Umbilical cord (tissue), 2 donors: ENCODE measurements at places on chromosomes 16 and 17. TPM values are rescaled to one million over a fixed set of nuclear protein-coding genes. Genes with fewer than 3 reads are reported as not detected.

- peak; percentile 54 for DNase-seq
These were observed 23.9 kb downstream of the SLC39A11 start for GRCh38 chr17:73068322-73069153.

- DNase-seq: no peak
These were observed 128.8 kb downstream of the MGAT5B start for GRCh38 chr17:76996741-76997694.

GRCh38 chr17:36743130-36743529 is 141.7 kb downstream of the MRM1 start:
- DNase-seq: no peak

- no peak for DNase-seq
These were observed 6.3 kb downstream of the TBX2 start for GRCh38 chr17:61405686-61406536.

GRCh38 chr16:54974367-54974766 is 43.7 kb downstream of the IRX5 start:
- no peak for DNase-seq

- peak; percentile 24 for DNase-seq
These were observed 4.4 kb downstream of the GGA2 start for GRCh38 chr16:23505671-23506605.

- DNase-seq: no peak
These were observed 15.2 kb upstream of the TOX3 start for GRCh38 chr16:52561910-52562741.

- no peak for DNase-seq
These were observed 81.0 kb downstream of the MYH11 start for GRCh38 chr16:15775663-15776304.

GRCh38 chr17:80151333-80151732 is 4.4 kb upstream of the EIF4A3 start:
- peak; percentile 92 for DNase-seq

GRCh38 chr17:44797802-44798201 is 32.3 kb downstream of the GJC1 start:
- peak; percentile 57 for DNase-seq

- no peak for DNase-seq
These were observed 172.3 kb upstream of the CDH11 start for GRCh38 chr16:65294165-65294564.

DNA sequence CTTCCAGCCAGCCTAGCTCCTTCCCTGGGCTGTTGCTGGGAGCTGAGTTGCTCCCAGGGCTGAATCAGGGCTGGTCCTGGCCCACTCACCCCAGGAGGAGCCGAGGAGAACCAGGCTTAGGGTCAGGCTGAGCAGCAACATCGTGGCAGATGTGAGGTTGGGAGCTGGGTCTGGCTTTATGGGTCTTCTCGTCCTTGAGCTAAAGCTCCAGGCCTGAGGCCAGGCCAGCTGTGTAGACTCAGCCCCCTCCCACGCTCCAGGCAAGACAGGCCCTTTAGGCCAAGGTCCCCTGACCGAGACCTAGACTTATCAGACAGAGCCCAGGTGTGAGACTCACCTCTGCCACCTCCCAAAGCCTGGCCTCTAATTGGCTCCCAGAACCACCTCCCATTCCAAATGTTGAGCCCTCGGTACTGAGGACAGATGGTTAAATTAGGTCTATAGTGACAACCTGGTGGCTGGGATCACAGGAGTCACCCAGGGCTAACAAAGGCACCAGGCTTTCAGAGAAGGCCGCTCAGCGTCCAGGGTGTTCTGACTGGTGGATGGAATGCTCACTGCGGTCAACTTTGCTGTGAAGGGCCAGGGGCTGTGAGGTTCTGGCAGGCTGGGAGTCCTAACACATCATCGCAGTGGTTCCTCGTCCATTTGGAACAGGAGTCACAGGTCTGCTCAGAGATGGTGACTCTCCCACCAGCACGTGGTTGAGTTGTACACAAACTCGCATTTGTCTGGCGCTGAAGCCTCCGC is at the start of gene CTRL:
CTRL (minus strand) TSS at position 151 of the 750 bp plus-strand sequence; CDS start at position 141, 10 bp downstream.
- DNase-seq: no peak

GRCh38 chr17:37488607-37489196 is 989 bp upstream of the DUSP14 start:
- DNase-seq: peak; percentile 89

DNA sequence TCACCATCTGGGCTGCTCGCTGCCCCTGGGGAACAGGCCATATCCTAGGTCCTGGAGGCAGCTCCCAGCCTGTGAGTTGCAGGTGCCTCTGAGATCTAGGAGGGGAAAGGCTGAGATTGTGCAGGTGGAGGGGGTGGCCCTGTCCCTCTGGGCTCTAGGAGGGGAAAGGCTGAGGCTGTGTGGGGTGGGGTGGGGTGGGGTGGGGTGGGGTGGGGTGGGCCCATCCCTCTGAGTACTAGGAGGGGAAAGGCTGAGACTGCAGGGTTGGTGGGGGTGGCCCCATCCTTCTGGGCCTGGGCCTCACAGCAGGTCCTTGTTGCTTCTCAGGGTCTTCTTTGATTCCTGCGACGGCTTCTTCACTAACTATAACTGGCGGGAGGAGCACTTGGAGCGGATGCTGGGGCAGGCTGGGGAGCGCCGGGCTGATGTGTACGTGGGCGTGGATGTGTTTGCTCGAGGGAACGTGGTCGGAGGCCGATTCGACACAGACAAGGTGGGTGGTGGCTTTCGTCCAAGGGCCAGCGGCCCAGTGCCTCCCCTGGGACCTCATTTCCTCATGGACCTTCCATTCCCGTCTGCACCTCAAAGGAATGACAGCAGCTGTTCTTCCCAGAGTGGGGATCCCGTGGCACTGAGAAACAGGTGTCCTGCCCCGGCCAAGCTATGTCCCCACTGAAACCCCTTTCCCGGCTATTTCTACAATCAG is 7.1 kb downstream of the ENGASE start:
- no peak for DNase-seq

DNA sequence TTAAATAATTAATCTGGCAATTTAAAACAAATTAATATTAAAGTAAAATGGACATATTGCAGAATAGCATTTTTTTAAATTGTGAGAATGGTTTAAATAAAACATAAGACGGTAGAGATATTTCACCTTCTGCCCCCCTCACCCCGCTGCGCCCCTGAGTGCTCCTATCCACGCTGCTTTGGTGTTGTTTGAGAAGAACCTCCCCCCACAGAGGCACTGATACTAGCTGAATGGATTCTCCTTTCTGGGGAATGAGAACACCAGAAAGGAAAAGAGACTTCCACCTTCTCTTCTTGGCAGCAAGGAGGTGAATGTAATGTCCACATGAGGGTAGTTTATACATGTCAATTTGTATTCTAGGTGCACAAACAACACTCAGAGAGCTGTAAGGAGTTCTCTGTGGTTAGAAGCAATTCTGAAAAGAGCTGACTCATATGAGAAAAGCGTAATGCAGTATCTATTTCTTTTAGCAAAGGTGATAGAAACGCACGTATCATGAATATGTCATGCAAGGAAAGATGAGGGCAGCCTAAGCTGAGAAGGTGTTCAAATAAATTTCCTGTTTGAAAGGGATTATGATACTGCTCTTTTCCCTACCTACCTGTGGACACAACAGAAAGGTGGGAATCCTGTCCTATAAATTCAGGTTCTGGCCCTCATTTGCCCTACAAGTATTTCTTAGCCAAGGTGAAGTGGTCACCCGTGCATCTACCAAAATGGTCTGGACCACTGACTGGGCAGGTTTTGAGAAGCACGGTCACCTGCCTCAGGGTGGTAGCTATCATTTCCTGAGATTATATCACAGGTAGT is 126.9 kb downstream of the PARN start:
- DNase-seq: no peak

DNA sequence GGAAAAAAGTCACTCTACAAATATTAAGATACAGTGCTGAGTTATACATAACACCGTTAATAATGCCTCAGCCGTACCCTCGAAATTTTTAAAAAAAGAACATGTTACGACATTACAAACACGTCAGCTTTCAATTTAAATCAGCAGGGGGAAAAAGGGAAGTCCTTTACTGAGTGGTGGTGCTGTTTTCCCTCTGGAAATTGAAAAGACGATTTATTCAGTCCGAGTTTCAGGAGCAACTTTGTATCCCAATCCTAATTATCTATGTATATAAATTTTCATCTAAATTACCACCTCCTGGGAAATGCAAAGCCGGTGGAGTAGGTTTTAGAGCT is 1.3 kb downstream of the NETO2 start:
- peak; percentile 41 for DNase-seq

GRCh38 chr17:56845934-56846333 is 12.0 kb downstream of the DGKE start:
- no peak for DNase-seq

- DNase-seq: no peak
These were observed 796 bp downstream of the NPB start for GRCh38 chr17:81902653-81903414.

GRCh38 chr17:54372069-54372749 is 528.4 kb upstream of the TOM1L1 start:
- DNase-seq: peak; percentile 78

- DNase-seq: no peak
These were observed 143.1 kb upstream of the KCNJ18 start for GRCh38 chr17:21549107-21549687.

- DNase-seq: no peak
These were observed 78.2 kb downstream of the MARF1 start for GRCh38 chr16:15564604-15565339.

DNA sequence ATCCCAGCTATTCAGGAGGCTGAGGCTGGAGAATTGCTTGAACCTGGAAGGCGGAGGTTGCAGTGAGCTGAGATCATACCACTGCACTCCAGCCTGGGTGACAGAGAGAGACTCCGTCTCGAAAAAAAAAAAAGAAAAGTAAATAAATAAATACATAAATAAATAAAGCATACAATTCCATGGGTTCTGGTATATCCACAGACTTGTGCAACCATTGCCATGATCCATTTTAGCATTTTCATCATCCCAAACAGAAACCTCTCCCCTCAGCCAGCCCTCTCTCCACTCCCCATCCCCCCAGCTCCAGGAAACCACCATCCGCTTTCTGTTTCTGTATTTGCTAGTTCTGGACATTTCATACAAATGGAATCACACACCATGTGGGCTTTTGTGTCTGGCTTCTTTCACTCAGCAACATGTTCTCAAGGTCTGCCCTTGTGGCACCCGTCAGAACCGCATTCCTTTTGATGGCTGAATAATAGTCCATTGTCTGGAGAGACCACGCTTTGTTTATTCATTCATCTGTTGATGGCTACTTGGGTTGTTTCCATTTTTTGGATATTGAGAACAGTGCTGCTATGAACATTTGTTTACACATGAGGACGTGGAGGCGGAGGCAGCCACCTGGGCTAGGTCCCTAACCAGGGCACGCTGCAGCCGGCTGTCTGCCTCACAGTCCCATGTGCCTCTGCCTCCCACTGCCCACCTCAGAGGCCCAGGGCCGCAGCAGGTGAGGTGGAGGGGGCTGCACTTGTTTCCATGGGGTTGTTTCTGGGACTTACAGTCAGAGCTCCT is 76.2 kb downstream of the NT5M start:
- DNase-seq: no peak

DNA sequence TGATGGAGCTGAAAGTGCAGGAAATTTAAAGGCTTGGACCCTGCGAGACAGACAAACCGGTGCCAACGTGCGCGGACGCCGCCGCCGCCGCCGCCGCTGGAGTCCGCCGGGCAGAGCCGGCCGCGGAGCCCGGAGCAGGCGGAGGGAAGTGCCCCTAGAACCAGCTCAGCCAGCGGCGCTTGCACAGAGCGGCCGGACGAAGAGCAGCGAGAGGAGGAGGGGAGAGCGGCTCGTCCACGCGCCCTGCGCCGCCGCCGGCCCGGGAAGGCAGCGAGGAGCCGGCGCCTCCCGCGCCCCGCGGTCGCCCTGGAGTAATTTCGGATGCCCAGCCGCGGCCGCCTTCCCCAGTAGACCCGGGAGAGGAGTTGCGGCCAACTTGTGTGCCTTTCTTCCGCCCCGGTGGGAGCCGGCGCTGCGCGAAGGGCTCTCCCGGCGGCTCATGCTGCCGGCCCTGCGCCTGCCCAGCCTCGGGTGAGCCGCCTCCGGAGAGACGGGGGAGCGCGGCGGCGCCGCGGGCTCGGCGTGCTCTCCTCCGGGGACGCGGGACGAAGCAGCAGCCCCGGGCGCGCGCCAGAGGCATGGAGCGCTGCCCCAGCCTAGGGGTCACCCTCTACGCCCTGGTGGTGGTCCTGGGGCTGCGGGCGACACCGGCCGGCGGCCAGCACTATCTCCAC is at the start of gene NOG:
NOG (plus strand) TSS at position 54 of the 674 bp plus-strand sequence; CDS start at position 579, 525 bp downstream.
- peak; percentile 79 for DNase-seq

- no peak for DNase-seq
These were observed 32.5 kb downstream of the ASIC2 start for GRCh38 chr17:33260638-33261037.

GRCh38 chr17:38569701-38570512 is 35.8 kb downstream of the SRCIN1 start:
- DNase-seq: no peak

DNA sequence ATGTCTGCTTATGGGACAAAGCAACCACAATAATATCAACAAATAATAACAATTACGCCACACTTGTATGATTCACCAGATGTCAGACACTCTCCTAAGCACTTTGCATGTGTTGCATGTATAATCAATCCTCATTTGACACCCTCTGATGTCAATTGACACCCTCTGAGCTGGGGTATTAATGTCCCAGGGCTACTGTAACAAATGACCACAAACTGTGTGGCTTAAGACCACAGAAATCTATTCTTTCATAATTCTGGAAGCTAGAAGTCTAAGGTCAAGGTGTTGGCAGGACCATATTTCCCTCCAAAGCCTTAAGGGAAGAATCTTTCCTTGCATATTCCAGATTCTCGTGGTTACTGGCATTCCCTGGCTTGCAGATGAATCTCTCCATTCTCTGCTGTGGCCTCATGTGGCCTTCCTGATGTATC is 112.7 kb downstream of the NPIPB5 start:
- DNase-seq: no peak

DNA sequence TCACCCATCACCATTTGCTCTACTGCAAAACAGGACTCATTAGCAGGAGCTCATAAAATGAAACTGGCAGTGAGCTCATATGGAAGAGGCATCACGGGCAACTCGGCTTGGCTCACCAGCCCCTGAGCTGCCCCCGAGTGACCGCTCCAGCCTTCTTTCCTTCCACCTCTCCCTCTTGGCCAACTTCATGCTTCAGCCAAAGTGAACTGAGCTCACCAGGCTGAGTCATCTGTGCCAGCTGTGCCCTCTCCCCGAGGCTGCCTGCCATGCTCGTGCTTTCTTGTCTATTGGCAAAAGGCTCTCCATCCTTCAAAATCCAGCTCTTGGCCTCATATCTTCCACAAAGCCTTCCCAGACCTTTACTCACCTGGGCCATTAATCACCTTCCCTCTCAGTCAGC is 391.4 kb downstream of the WWOX start:
- no peak for DNase-seq

The KIFC3 gene
- total RNA-seq: 40.7 TPM

The COIL gene
- total RNA-seq: 7.5 TPM

The ARL5C gene
- 2.6 TPM for total RNA-seq

The RAB11FIP3 gene
- total RNA-seq: 11.8 TPM

The SNX20 gene
- 1.2 TPM for total RNA-seq

The DPEP2NB gene
- total RNA-seq: not detected

The KRTAP2-3 gene
- 20.5 TPM for total RNA-seq

The ANKRD40 gene
- 30.1 TPM for total RNA-seq

The CA4 gene
- total RNA-seq: not detected

The SLC5A10 gene
- total RNA-seq: 0.48 TPM

The VMO1 gene
- not detected for total RNA-seq

The RHBDL1 gene
- 1.9 TPM for total RNA-seq

The CAPNS2 gene
- 21.4 TPM for total RNA-seq

The ATP2A1 gene
- 0.24 TPM for total RNA-seq
